ENCODE measurements at places on chromosomes 16 and 17.

GRCh38 chr17:1077986-1078711 lies 81.2 kb downstream of the TIMM22 start:
- peaks cover 10% of the 10 kb centered on the region for H3K4me1 ChIP-seq
- no peak overlapping the region for H3K27ac ChIP-seq
- no peak overlapping the region for H3K4me3 ChIP-seq
- peaks cover 34% of the 10 kb centered on the region for H3K36me3 ChIP-seq
- DNase-seq: peak; percentile 48
- H3K27me3 ChIP-seq: no peaks in the 10 kb centered on the region

DNA sequence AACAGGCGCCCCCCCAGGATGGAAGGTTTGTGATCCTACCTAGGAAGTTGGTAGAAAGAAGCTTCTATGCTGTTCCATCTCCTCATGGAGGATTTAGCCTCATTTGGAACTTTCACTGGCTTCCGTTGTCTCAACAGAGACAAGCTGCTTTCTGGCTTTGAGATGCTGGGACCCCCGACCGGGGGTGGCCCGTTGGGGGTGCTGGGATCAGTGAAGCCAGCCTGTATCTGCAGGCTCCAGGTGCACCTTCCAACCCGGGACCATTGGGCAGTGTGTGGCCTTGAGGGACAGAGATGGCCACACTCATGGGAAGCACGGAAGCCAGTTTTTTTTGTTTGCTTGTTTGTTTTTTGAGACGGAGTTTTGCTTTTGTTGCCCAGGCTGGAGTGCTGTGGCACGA lies 15.4 kb downstream of the CIBAR2 start:
- no peaks in the 10 kb centered on the region for H3K36me3 ChIP-seq
- H3K27ac ChIP-seq: no peak overlapping the region
- no peaks in the 10 kb centered on the region for H3K4me1 ChIP-seq
- H3K4me3 ChIP-seq: no peak overlapping the region

DNA sequence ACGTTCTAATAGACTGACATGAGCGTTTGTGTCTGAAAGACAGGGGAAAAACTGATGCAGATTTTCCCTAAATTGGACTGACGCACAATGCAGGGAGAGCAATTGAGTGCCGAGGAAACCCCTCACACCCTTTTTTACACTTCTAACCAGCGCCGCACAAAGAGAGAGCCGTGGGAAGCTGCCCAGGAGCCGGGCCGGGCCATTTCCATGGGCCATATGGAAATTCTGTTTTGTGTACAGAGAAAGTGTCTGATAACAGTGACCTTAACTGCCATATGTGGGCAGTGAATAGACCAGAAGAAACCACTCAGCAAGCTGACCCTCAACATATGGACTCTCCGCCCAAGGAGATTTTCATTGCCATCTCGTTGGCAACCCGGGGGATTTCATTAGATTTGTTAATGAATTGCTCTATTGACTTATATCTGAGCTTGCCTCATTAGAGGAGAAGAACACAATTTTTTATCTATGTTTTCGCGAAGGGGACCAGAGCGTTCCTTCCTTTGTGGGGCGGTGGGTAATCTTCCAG lies 225.9 kb upstream of the IRX3 start:
- H3K4me1 ChIP-seq: peaks cover 12% of the 10 kb centered on the region
- H3K4me3 ChIP-seq: no peak overlapping the region
- no peaks in the 10 kb centered on the region for H3K27me3 ChIP-seq
- H3K27ac ChIP-seq: no peak overlapping the region

DNA sequence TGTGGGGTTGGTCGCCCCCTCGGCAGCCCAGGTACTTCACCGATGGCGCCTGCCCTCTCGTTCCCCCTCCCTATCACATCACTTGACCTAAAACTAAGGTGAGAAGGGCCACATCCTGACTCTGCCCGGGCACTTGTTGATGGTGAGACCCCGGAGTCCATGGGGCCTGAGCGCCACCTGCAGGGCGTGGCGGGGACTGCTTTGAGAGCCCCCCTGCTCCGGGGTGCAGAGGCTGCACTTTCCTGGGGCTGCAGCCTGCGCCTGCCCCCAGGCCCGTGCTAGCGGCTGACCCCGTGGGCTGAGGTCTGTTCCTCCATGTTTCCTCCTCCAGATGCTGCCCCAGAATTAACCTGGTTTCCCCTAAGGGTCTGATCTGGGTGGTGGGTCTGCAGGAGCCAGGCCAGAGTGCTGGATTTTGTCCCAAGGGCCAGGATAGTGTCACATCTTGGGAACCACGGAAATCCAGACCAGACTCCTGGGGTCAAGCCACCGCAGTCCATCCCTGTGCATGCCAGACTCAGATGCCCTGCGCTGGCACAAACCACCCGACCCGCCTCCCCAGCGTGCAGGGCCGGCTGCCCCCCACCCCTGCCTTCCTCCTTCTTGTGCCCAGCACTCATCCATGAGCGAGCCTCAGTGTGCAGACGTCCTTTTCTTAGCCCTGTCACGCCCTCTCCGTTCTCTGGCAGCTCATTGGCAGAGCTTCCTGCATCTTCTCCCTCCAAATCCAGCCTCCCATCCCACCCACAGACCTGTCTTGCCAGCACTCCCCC lies 2.7 kb downstream of the NDUFAF8 start:
- peaks cover 28% of the 10 kb centered on the region for H3K4me1 ChIP-seq
- peak; percentile 97 for DNase-seq
- H3K27ac ChIP-seq: no peak overlapping the region
- peaks cover 8% of the 10 kb centered on the region for H3K36me3 ChIP-seq

- H3K4me1 ChIP-seq: no peaks in the 10 kb centered on the region
- H3K36me3 ChIP-seq: no peaks in the 10 kb centered on the region
- DNase-seq: peak; percentile 59
Measured at GRCh38 chr17:9912121-9913099, 7.3 kb upstream of the RCVRN start.

DNA sequence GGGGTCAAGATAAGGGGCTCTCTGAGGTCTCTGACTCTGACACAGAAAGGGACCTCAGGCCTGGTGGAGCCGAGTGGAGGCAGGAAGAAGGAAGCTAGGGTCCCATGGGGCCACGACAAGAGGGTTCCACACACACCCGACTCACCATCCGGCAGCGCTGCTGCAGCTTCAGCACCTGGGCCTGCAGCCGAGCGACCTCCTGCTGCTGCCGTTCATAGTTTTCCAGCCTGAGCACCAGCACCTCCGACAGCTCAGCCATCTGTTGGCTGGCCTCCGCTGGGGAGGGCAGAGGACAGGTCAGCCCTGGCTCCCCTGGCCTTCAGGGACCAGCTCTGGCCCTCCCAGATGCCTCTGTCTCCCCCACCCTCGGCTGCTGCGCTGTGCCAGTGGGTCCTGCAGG lies 6.4 kb downstream of the HAP1 start:
- DNase-seq: no peak
- H3K27ac ChIP-seq: no peak overlapping the region
- no peaks in the 10 kb centered on the region for H3K36me3 ChIP-seq
- peaks cover 20% of the 10 kb centered on the region for H3K27me3 ChIP-seq

Measured in osteoblast (primary cell).